H1 (cell line): ENCODE measurements at places on chromosomes 16 and 17. TPM values are rescaled to one million over a fixed set of nuclear protein-coding genes. Genes with fewer than 3 reads are reported as not detected.

DNA sequence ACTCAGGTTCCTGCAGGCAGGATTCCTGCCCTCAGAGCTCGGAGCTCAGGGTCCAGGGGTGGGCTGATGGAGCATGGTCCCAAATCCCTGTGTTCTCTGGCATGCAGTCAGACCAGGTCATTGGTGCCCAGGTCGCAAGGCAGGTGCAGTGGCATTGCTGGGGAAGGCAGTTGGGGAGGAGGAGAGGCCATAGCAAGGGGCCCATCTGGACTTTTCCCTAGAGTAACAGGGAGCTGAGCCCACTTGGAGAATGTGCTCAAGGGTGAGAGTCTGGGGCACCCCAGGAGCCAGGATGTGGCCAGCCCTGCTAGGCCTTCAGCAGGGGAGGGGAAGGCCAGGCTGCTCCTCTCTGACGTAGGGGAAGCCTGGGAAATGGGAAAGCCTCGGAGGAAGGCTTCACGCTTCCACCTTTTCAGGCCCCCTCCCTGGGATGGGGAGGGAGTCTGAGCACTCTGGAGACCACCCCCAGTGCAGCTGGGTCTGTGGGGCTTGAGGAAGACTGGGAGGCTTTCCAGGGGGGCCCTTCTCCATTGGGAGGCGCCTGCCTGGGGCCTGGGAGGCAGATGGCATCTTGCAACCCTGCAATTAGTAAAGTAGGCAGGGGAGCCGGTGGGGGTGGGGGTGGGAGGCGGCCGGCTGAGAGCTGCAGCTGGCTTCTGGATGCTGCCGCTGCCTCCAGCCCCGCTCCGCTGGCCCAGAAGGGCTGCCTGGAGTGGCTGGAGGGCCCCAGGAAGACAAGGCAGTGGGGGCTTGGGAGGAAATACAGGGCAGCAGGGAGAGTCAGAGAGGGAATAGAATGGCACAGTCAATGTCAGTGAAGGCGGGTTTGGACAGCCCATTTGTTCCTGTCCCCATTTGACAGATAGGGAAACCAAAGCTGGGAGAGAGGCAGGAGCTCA is 21.1 kb upstream of the DOK4 start:
- H3K27me3 ChIP-seq = no peaks in the 10 kb centered on the region
- DNase-seq = no peak
- no peaks in the 10 kb centered on the region for H3K36me3 ChIP-seq
- H3K4me1 ChIP-seq = peaks cover 2% of the 10 kb centered on the region
- no peak overlapping the region for H3K4me3 ChIP-seq

The GALR2 gene
- 0.86 and 1.0 TPM in 2 replicates for total RNA-seq

- no peak overlapping the region for H3K27ac ChIP-seq
- peak overlapping the region; percentile 56 for H3K4me3 ChIP-seq
- H3K4me1 ChIP-seq = peaks cover 13% of the 10 kb centered on the region
- DNase-seq = no peak
- H3K27me3 ChIP-seq = no peaks in the 10 kb centered on the region
- no peaks in the 10 kb centered on the region for H3K36me3 ChIP-seq
These were observed 899 bp downstream of the ACE start for GRCh38 chr17:63477480-63478440.

The SLC6A2 gene
- 0.40 TPM in 1 of 2 replicates, not detected in the other for total RNA-seq
